ENCODE measurements at places on chromosomes 16 and 17.

DNA sequence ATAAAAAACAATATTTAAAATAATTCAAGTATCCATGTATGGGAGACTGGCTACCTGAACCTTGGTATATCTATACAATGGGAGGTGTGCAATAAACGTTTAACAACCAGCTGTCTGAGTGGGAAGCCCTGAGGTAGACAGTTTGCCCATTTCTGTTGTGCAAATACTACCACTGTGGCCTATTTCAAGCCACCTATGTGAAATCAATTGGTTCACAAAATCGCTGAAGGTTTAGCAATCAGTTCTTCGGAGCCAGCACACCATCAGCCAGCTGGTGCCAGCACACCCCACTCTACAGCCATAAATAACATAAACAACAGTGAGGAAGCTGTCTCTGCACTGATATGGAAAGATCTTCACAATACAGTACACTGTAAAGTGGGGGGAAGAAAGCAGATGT lies 46.7 kb upstream of the KDM8 start:
- DNase-seq = no peak

- no peak for DNase-seq
These were observed 450.6 kb upstream of the PSMD7 start for GRCh38 chr16:73846007-73846330.

GRCh38 chr17:47200325-47200664 lies 8.9 kb upstream of the MYL4 start:
- DNase-seq = no peak

DNA sequence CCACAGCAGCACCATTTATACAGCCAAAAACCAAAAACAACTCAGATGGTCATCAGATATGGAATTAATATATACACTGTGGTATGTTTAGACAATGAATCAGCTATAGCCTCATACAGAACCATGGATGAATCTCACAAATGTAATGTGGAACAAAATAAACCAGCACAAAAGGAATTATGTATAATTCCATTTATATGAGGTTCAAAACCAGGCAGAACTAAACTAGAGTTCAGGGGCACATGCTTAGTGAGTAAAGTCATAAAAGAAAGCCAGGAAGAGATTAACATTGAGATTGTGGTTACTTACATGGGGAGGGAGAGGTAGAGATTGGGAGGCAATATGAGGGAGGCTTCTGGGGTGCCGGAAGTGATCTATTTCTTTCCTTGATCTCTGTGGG lies 231.1 kb downstream of the COPRS start:
- DNase-seq = no peak

GRCh38 chr17:61175298-61176142 lies 224.1 kb upstream of the TBX2 start:
- DNase-seq = no peak

DNA sequence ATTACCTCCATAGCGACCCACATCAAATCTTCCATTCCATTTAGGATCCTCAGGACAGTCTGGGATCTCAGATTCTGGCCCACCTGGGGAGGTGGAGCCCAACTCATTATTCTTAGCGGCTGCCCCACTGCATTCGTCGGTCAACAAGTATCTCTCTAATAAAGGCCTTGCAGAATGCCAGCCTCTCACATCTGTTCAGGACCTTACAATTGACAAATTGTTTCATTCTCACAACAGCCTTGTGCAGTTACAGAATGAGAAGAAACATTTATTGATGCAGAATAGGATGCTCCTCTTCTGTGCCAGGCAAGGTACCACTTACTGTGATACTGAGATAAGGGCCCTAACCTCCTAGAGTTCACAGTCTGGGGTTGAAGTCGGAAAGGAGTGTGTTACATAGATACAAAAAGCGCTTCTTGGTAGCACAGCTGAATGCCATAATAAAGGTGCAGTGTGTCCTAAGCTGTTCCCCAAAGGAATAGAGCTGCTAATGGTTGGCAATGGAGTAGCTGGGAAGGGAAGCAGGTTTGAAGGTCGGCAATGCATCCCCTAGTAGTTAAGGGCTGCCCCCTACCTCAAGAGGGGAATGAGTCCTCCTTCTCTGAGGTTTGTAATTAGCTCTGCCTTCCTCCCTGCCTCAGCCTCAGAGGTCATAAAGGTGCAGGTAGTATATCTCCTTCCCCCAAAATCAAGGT lies 2.3 kb upstream of the MPP2 start:
- DNase-seq = no peak

GRCh38 chr17:51372345-51373004 lies 112.1 kb downstream of the UTP18 start:
- DNase-seq = peak; percentile 98

GRCh38 chr16:81121474-81121990 lies 25.3 kb upstream of the GCSH start:
- DNase-seq = no peak

- no peak for DNase-seq
These were observed 25.6 kb upstream of the RMI2 start for GRCh38 chr16:11319529-11320146.

- no peak for DNase-seq
These were observed 25.0 kb downstream of the WIPI1 start for GRCh38 chr17:68432086-68432864.

DNA sequence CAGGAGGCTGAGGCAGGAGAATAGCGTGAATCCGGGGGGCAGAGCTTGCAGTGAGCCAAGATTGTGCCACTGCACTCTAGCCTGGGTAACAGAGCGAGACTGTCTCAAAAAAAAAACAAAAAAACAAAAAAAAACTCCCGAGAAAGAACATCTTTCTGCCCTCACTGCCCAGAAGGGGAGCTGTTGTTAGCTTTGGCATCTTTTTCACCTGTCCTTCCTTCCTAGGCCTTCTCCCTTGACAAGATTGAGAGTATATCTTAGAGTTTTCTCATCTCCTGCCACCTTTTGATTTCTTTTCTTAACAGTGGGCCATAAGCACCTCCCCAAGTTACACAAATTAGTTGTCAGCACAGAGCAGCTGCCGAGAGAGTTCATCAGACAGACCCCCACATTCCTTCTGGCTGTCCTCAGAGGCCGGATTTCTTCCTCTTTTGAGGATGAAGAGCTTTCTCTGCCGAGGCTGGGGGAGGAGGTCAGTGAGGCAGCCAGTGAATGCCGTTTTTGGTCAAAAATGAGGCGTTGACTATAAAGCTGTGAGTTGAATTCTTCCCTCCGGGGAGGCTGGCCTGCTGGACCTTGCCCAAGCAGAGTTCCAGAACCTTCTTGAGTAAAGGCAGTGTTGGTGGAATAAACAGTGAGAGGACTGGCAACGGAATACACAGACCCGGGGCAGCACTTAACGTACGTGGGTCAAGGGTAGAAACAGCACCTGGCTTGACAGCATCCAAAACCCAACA lies 127.0 kb downstream of the ABCC6 start:
- DNase-seq = no peak

DNA sequence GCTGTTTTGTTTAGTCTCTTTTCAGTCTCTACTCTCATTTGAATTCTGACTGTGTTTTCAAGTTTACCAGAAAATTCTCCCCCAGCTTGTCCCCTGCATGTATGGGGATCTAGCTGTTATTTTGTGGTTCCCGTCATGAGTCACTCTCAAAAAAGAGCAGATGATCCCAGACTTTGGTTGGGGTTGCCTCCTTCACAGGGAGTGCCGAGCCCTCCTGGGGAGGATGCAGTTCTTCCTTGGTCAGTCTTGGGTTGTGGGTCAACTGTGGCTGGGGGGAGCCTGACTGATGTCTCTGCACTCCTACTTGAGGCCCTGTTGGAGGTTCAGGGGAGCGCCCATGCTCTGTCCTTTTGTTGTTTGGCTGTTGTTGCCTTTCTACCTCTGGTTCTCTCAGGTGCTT lies 37.7 kb downstream of the EPN2 start:
- DNase-seq = no peak

DNA sequence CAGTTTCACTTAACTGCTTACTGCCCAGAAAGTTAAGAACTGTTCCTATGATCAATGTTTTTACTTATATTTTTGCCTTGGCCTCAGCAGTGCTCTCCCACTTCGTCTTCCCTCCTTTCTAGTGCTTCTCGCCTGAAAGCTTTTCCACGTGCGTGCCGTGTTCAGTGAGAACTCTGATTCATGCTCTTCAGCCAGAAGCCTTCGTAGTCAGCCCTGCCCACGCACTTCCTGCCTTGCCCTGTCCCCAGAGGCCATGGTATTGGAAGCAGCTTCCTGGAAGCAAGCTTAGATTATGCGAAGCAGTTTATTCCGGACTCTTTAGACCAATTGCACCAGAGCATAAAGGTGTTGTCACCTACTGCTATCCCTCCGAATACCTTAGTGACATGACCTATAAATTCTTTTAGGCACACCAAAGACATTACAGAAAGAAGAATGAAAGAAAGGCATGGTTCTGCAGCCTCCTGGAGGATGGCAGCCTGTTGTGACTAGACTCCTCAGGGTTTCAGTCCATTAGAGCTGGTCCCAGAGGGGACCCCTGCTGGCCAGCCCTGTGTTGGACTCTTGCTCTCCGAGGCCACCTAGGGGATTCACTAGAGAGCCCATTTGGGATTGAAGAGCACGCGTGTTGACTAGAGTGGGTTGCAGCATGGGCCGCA lies 105.2 kb downstream of the RPTOR start:
- peak; percentile 63 for DNase-seq

DNA sequence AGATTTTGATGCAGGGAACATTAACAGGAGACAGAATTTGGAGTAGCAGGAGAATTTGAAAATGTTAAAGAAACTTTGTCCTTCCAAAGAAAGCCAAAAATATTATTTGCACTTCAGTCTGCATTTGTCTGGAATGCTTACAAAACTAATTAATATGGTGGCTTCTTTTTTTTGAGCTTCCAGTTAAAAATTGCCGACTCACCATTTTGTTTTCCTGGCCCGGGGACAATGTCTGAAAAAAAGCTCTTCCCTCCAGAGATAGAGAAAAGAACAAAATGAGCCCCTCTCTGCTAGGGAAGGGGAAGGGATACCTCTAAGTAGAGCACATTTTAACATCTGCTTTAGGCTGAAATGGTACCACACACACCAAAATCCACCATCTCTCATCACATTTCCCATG lies 360.8 kb downstream of the SOX9 start:
- no peak for DNase-seq

- DNase-seq = peak; percentile 24
These were observed 8.5 kb downstream of the CCL18 start for GRCh38 chr17:36072431-36073121.

- DNase-seq = no peak
These were observed 11.5 kb upstream of the FOXF1 start for GRCh38 chr16:86498671-86499439.

DNA sequence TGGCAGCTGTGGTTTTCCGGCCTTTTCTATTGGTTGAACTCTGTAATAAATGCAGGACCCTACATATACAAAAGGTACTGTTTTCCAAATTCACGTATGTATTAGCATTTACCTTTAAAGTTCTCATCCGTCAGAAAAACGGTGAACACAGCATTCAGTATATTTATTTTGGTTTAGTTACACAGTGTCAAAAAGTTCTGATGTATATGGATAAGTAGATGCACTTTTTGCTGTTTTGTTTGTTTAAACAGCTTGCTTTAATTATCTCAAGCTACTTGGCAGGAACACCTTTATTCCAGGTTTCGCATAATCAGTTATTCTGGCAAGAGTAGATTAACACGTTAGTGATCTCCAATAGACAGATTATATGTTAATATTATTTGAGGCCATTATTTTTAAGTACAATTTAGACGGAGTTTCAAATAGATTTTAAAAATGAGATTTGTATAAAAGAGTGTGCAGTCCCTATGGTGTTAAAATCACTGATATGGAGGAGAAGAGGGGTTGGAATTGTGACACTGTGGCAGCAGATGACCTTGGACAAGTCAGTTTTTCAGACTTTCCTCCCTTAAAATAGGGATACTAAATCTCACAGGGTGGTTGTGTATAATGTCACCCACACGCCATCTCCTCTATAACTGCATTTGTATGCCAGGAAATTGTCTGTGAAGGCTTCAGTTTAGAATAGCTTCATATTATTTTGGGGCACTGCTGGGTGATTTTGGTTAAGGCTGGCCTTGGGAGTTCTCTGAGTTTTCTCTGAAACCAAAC lies 2.1 kb downstream of the HERPUD1 start:
- DNase-seq = no peak

GRCh38 chr16:76441876-76442275 lies 164.7 kb downstream of the CNTNAP4 start:
- no peak for DNase-seq

- no peak for DNase-seq
These were observed 2.9 kb downstream of the RNASEK start for GRCh38 chr17:7014995-7015958.

DNA sequence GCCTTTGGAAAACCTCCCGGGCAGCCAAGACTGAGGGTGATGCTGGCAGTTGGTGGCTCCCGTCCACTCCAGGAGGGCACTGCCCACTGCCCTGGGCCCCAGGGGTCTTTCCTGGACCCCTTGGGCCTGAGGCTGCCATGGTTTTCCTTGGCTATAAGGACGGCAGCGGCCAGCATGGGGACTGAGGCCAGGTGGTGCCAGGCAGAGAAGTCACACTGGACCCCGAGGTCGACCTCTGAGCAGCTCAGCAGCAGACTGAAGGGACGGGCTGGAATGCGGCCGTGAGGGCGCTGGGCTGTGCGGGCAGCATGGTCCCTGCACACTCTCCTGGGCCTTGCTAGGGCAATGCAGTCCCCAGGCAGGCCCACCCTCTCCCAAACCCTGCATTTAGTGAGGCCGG lies 55.6 kb upstream of the GNG13 start:
- no peak for DNase-seq

DNA sequence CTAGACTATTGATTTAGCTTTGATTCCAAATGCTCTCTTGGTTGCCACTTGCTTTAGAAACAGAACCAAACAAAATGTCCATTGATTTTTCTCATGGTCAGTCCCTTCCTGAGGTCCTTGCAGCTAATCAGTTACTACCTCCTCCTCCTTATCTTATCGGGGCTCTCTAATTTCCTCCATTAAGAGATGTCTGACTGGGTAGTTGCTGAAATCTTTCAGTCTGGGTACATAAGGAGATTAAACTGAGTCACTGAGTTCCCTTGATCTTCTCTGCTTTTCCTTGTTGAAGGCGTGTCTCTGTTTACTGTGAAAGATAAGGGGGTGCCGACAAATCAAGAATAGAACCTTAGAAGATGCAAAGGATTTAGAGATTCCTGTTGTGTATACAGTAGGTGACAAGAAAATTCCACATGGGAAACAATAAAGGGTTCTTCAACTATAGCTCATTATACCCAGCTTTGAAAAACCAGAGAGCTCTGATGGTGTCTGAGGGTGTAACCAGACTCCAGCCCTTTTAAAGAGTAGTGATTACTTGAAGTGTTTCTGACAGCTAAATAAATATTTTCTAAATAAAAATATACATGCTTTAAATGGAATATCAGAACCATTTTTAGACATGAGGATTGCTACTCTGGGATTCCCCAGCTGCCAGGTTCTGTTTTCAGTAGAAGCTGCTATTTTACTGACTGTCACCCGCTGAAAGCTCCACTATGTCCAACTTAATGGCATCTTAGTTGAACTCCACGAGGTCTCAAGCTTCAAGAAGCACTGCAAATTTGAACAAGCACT lies 791.3 kb upstream of the SOX9 start:
- no peak for DNase-seq

- peak; percentile 46 for DNase-seq
These were observed 120.1 kb downstream of the CYLD start for GRCh38 chr16:50861970-50862411.

Measured in HCT116 (cell line).